IPS DF 6.9 (cell line): ENCODE measurements at places on chromosomes 1 and 21.
A peak's percentile ranks its signal among the peaks of the same experiment; 100 is the strongest.

GRCh38 chr1:6101826-6102531 lies 56.3 kb downstream of the KCNAB2 start:
- no peaks in the 10 kb centered on the region for H3K36me3 ChIP-seq
- H3K27me3 ChIP-seq: no peaks in the 10 kb centered on the region
- H3K4me1 ChIP-seq: peaks cover 3% of the 10 kb centered on the region
- DNase-seq: no peak
- H3K27ac ChIP-seq: no peak overlapping the region

- DNase-seq: no peak
- no peaks in the 10 kb centered on the region for H3K4me1 ChIP-seq
- H3K27me3 ChIP-seq: no peaks in the 10 kb centered on the region
- H3K36me3 ChIP-seq: no peaks in the 10 kb centered on the region
Observed at GRCh38 chr1:67166196-67166595, at the start of gene IL23R. Gene IL23R, plus strand, starts transcription at chr1:67166454. Its CDS starts 1,667 bp downstream, at chr1:67168121.

GRCh38 chr1:1340791-1341548 lies 8.2 kb downstream of the DVL1 start:
- peaks cover 17% of the 10 kb centered on the region for H3K36me3 ChIP-seq
- no peak for DNase-seq
- no peak overlapping the region for H3K4me3 ChIP-seq
- H3K27ac ChIP-seq: no peak overlapping the region
- H3K4me1 ChIP-seq: no peaks in the 10 kb centered on the region

GRCh38 chr1:47738560-47739182 lies 258.5 kb downstream of the TRABD2B start:
- no peaks in the 10 kb centered on the region for H3K4me1 ChIP-seq
- H3K27ac ChIP-seq: no peak overlapping the region
- H3K27me3 ChIP-seq: no peaks in the 10 kb centered on the region
- H3K36me3 ChIP-seq: no peaks in the 10 kb centered on the region
- DNase-seq: no peak

- no peaks in the 10 kb centered on the region; the same call in 1 of the 2 replicates for H3K27me3 ChIP-seq
- no peak for DNase-seq
- H3K36me3 ChIP-seq: no peaks in the 10 kb centered on the region
- no peaks in the 10 kb centered on the region for H3K4me1 ChIP-seq
- no peak overlapping the region for H3K27ac ChIP-seq
Observed at GRCh38 chr1:214678386-214678785, 75.4 kb downstream of the CENPF start.

DNA sequence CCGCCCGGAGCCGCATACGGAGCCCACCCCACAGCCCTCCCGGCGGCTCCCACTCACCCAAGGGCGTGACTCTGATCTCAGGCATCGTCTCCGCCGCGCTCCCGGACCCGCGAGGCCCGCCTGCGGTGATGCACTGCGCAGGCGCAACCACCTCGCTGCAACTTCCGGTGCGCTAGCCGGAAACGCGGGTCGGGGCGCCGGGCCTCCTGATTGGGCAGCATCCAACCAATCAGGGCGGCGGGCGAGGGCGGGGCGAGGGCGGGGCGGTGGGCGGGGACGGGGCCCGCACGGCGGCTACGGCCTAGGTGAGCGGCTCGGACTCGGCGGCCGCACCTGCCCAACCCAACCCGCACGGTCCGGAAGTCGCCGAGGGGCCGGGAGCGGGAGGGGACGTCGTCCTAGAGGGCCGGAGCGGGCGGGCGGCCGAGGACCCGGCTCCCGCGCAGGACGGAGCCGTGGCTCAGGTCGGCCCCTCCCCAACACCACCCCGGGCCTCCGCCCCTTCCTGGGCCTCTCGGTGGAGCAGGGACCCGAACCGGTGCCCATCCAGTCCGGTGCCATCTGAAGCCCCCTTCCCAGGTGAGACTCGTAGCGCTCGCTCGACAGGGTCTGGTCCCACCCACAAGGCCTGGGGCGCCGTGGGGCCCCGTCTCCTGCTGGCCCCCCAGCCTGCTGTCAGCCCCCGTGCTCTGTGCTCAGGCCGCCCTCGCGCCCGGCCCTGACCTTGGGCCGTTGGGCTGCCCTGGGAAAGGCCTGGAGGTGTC lies at the start of the genes CPTP and INTS11:
Gene CPTP, plus strand, starts transcription at position 279 of the 764 bp plus-strand sequence. CDS start 2,109 bp downstream, outside the sequence.
Gene INTS11, minus strand, starts transcription at position 137 of the 764 bp plus-strand sequence. Its CDS starts 52 bp downstream, at position 85.
- peaks cover 4% of the 10 kb centered on the region; the same call in 1 of the 2 replicates for H3K4me1 ChIP-seq
- H3K27me3 ChIP-seq: no peaks in the 10 kb centered on the region
- H3K27ac ChIP-seq: no peak within 1 kb of the TSS
- H3K4me3 ChIP-seq: peak within 1 kb of the TSS; percentile 91

DNA sequence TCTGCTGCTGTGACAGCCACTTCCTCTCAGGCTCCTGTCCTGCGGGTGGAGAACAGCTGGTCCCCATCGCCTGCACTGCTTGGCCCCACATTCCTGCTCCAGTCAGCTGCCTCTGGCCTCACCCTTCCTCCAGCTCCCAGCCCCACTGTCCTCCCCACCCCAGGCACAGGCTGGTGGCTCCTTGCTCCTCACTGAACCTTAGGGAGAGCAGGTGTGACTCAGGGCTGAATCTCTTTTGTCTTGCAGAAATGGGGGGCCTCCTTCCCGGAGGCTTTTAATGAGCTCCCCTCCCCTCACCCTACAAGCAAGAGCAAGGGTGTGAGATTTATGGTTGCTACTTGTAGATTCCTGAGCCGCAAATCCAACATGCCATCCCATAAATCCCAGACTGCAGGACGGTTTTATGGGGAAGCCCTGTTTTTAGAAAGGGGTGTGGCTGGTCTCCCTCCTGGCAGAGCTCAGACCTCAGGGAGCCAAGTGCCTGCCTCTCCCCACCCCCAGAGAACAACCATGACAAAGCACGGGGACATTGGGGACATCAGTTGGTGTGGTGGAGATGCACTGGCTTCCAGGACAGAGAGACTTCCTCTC lies 15.2 kb downstream of the CDK18 start:
- peaks cover 17% of the 10 kb centered on the region for H3K4me1 ChIP-seq
- no peak overlapping the region for H3K4me3 ChIP-seq
- no peak overlapping the region for H3K27ac ChIP-seq
- 0 out of 2 replicates have a peak, but pooled peaks cover 1% of the 10 kb centered on the region for H3K36me3 ChIP-seq

DNA sequence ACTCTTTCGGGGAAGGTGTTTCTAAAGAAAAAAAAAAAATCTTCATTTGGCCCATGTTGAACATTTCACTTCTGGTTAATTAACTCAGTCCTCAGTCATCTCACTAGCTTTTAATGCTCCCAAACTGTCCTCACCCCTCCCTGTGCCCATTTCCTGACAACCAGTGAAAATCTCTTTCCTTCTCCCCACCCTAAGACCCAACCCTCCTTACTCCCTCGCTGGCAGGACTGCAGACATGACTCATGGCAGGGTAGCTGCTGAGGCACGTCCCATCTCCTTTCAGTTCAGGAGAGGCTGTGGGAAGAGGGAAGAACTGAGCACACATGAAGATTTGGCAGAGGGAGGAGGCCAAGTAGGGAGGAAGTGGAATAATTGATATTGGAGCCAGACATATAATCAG lies 12.6 kb downstream of the PKP1 start:
- no peaks in the 10 kb centered on the region for H3K27me3 ChIP-seq
- H3K4me3 ChIP-seq: no peak overlapping the region
- no peaks in the 10 kb centered on the region for H3K4me1 ChIP-seq
- no peak for DNase-seq
- H3K27ac ChIP-seq: no peak overlapping the region

GRCh38 chr1:243246916-243247315 lies 8.2 kb downstream of the CEP170 start:
- no peak overlapping the region for H3K27ac ChIP-seq
- no peak overlapping the region for H3K4me3 ChIP-seq
- H3K36me3 ChIP-seq: no peaks in the 10 kb centered on the region
- DNase-seq: no peak

DNA sequence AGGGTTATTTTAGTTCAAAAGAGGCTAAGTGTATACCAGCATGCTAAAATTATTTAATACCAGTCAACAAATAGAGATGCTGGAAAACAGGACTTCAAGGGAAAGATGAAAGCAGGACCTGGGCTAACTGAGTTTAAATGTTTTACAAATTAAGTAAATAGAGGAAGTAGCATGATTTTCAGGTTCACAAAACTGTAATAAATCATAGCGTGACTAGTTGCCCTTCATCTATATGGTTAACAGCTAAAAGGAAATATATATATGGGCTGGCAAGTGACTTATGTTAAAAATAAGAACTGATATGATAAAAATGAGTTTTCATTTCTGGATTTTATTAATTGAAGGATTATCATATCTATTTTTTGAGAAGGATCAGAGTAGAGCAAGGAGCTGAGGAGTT lies 25.6 kb downstream of the DPYD start:
- no peak overlapping the region for H3K27ac ChIP-seq
- no peaks in the 10 kb centered on the region for H3K4me1 ChIP-seq
- H3K4me3 ChIP-seq: no peak overlapping the region
- no peak for DNase-seq

GRCh38 chr1:6116137-6116536 lies 64.0 kb downstream of the CHD5 start:
- H3K27me3 ChIP-seq: no peaks in the 10 kb centered on the region
- no peak overlapping the region for H3K4me3 ChIP-seq
- no peak for DNase-seq
- H3K36me3 ChIP-seq: no peaks in the 10 kb centered on the region

GRCh38 chr1:94014635-94015488 lies 105.6 kb upstream of the GCLM start:
- no peaks in the 10 kb centered on the region for H3K36me3 ChIP-seq
- no peaks in the 10 kb centered on the region for H3K27me3 ChIP-seq
- H3K27ac ChIP-seq: no peak overlapping the region
- H3K4me1 ChIP-seq: peaks cover 10% of the 10 kb centered on the region
- DNase-seq: no peak
- H3K4me3 ChIP-seq: no peak overlapping the region

- no peaks in the 10 kb centered on the region for H3K36me3 ChIP-seq
- H3K4me3 ChIP-seq: no peak overlapping the region
- H3K27me3 ChIP-seq: no peaks in the 10 kb centered on the region
- no peak overlapping the region for H3K27ac ChIP-seq
- DNase-seq: no peak
Observed at GRCh38 chr1:78277253-78277652, 213.5 kb upstream of the PTGFR start.

- no peaks in the 10 kb centered on the region for H3K27me3 ChIP-seq
- H3K4me1 ChIP-seq: peaks cover 3% of the 10 kb centered on the region; the same call in 1 of the 2 replicates
- no peak overlapping the region for H3K4me3 ChIP-seq
- DNase-seq: no peak
Observed at GRCh38 chr1:67352211-67352610, 44.5 kb downstream of the IL12RB2 start.

- no peak for DNase-seq
- H3K36me3 ChIP-seq: peaks cover 5% of the 10 kb centered on the region; the same call in 1 of the 2 replicates
- no peaks in the 10 kb centered on the region for H3K4me1 ChIP-seq
- no peak overlapping the region for H3K4me3 ChIP-seq
- H3K27ac ChIP-seq: no peak overlapping the region
Observed at GRCh38 chr1:22101199-22101598, 41.7 kb downstream of the WNT4 start.

DNA sequence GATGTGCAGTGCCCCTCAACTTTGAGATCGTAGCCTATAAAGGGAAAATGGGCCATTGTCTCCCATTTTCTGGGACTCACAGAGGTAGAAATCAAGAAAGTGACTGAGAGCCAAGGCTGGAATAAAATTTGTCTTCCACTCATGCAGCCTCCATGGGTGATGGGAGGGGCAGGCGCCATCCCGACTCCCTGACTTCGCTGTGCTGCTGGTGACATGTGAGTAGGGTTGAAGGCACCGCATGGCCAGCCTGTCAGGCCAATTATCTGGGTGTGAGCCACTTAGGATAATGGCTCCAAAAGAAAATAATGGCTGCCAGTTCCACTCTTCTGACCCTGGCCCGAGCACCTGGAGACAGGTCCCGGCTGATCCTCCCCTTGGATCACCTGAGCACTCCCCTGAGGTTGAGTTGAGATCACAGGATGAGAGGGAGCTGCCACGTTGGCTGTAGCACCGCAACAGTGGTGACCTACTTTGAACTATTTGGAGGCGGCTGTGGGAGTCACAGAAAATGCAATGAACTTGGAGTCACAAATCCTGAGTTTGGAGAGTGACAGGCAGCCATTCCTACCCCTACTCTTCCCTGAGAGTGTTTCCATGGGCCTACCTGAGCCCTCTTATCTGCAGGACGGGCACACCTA lies 26.3 kb downstream of the CAPN9 start:
- no peaks in the 10 kb centered on the region for H3K36me3 ChIP-seq
- no peak overlapping the region for H3K4me3 ChIP-seq
- no peaks in the 10 kb centered on the region for H3K4me1 ChIP-seq
- no peak for DNase-seq
- no peaks in the 10 kb centered on the region for H3K27me3 ChIP-seq

DNA sequence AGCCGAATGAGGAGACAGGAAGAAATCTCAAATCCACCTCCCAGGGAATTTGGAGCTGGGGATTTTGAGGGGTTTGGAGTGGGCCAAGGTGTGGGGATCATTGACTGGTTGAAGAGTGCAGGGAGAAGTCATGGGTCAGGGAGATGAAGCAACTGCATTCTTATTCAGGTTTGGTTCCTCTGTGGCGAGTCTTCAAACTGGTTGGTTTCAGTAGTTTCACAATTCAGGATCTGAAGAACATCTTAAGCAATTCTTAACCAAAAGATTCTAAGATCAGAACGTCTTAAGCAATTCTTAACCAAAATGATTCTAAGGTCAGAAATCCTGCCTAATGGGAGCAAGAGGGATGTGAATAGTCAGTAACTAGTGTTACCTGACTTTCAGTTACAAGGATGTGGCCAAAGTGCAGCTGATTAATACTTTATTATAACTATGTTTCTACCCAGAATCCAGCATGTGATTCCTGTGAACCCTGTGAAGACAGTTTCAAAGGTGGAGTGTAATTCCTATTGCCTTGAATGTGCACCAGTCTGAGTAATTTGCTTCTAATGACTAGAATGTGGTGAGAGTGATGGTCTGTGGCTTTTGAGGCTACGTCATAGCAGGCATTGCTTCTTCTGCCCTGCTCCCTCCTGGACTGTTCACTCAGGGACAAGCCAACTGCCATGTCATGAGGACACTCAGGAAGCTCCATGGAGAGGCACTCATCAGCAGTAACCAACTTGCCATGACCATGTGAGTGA lies 61.2 kb downstream of the OLFML3 start:
- peaks cover 8% of the 10 kb centered on the region; the same call in 1 of the 2 replicates for H3K4me1 ChIP-seq
- no peak for DNase-seq
- no peaks in the 10 kb centered on the region for H3K36me3 ChIP-seq

DNA sequence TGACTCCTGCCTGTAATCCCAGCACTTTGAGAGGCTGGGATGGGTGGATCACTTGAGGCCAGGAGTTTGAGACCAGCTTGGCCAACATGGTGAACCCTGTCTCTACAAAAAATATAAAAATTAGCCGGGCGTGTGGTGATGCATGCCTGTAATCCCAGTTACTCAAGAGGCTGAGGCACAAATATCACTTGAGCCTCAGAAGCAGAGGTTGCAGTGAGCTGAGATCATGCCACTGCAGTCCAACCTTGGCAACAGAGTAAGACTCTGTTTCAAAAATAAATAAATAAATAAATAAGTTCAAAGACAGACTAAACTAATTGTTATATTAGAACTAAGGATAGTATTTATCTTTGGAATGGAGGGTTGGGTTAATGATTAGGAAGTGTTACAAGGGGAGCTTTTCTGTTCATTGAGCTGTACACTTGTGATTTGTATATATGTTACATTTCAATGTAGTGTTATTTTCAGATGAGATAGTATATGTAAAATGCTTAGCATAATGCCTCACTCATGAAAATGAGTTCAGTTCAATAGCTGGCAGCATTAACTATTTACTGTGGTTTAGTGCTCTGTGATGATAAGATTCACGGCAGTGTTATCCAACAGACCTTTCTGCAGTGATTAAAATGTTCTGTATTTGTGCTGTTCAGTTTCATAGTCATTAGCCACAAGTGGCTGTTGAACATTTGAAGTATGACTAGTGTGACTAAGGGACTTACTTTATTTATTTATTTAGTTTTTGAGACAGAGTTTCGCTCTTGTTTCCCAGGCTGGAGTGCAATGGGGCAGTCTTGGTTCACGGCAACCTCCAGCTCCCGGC lies 47.7 kb downstream of the OSBPL9 start:
- H3K27ac ChIP-seq: no peak overlapping the region
- no peak for DNase-seq
- H3K4me1 ChIP-seq: no peaks in the 10 kb centered on the region
- no peaks in the 10 kb centered on the region for H3K27me3 ChIP-seq
- no peak overlapping the region for H3K4me3 ChIP-seq
- no peaks in the 10 kb centered on the region; the same call in 1 of the 2 replicates for H3K36me3 ChIP-seq
